T-helper 22 cell (primary cell): ENCODE measurements at places on chromosomes 5 and 9.

DNA sequence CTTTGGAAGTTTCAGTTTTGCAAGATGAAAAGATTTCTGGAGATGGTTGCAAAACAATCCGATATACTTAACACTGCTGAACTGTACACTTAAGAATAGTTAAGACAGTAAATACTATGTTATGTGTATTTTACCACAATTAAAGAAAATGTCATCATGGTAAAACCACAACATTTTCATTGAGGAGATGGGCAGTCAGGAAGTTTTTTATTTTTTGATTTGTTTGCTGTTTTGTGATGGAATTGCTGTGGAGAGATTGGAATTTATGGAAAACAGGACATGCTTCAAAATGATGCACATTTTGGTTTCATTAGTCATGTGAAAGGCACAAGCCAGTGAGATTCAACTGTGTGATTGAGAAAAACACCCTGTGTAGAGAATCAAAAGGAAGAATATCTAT, 90.5 kb upstream of the AGXT2 start:
- no peak for DNase-seq

GRCh38 chr9:132199056-132199455, 37.2 kb downstream of the NTNG2 start:
- no peak for DNase-seq

GRCh38 chr9:91182429-91183225, 179.1 kb downstream of the AUH start:
- DNase-seq = no peak

- DNase-seq = no peak
Measured at GRCh38 chr9:15724612-15725011, 171.8 kb downstream of the CCDC171 start.

GRCh38 chr5:4204276-4205141, 608.9 kb downstream of the IRX1 start:
- no peak for DNase-seq

DNA sequence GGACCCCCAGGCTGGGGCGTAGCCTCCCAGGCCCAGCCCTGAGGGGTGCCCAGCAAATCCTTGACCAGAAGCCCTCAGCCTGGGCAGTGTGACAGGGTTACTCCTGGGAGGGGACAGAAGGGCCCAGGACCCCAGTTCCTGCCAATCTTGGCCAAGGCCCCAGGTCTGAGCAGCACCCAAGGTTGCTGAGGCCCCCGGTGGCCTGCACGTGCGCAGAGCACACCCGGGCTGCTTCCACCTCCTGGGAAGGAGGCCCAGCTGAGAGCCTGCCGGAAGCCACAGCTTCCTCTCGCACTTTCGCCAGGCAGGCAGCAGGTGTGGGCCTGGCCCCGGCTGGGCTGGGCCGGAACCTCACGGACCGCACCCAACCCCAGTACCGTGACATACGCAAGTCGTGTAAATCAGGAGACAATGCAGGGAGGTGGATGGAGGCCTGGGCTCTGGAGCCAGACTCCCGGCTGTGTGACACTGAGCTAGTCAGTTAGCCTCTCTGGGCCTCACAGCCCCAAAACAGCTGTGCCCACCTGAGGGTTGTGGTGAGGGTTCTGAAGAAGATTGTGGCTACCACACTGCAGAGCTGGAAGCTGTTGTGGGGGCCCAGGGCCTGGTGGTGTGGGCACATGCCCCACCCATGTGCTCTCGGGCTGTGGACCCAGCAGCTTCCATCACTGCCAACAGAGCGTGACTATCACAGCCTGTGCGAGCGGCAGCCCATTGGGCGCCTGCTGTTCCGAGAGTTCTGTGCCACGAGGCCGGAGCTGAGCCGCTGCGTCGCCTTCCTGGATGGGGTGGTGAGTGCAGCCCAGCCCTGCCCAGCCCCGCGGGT, 5.1 kb downstream of the GRK6 start:
- peak; percentile 70 for DNase-seq

- DNase-seq = no peak
Measured at GRCh38 chr5:177476531-177477233, 3.2 kb upstream of the DBN1 start.

GRCh38 chr5:12323637-12324229, 419.5 kb upstream of the CTNND2 start:
- no peak for DNase-seq

GRCh38 chr5:157447201-157447637, 12.8 kb upstream of the NIPAL4 start:
- DNase-seq = no peak

DNA sequence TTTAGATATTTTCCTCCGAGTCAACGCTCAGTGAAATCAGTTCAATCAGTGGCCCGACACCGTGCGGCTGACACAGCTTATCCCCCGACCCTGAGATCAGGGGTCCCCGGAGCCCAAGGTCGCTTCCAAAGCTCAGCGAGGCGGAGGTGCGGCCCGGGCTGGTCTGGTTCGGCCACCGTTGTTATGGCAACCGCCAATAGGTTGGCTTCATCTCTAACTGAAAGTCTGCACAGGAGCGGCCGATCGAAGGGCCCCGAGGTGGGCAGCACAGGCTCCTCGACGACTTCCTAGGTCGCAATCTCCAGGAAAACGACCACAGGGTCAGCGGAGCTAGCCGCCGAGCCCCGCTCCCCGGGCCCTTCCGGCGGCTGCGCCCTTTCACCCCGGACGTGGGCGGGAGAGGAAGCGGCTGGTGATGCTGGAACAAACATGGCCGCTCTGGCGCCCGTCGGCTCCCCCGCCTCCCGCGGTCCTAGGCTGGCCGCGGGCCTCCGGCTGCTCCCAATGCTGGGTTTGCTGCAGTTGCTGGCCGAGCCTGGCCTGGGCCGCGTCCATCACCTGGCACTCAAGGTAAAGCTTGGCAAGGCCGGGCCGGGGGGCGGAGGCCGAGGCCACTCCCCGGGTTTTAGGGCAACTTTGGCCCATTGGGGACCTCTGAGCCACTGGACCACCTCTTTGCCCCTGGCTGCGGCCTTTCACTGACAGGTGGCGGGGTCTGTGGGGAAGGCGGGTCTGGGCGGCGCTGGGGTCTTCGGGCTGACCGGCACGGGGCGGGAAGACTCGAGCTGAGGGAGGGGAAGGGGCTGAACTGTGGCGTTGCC, at the start of gene GPR107:
Gene GPR107, plus strand, starts transcription at position 403 of the 821 bp plus-strand sequence. Its CDS starts 27 bp downstream, at position 430.
- DNase-seq = peak; percentile 57

GRCh38 chr5:32071351-32071944, 102.7 kb downstream of the GOLPH3 start:
- no peak for DNase-seq
